Naive thymus-derived CD4-positive, alpha-beta T cell (primary cell): ENCODE measurements at places on chromosomes 16 and 17. TPM values are rescaled to one million over a fixed set of nuclear protein-coding genes. Genes with fewer than 3 reads are reported as not detected.

CLDN7 gene
- total RNA-seq: 0.29 and 0.33 TPM in 2 replicates

- no peaks in the 10 kb centered on the region for H3K27me3 ChIP-seq
- no peak overlapping the region for H3K4me3 ChIP-seq
- no peaks in the 10 kb centered on the region for H3K4me1 ChIP-seq
- no peak for DNase-seq
- no peak overlapping the region for H3K27ac ChIP-seq
These were observed 722.0 kb upstream of the SOX9 start for GRCh38 chr17:71398800-71399219.

SNAI3 gene
- total RNA-seq: 12.0 and 13.0 TPM in 2 replicates

- H3K4me1 ChIP-seq: no peaks in the 10 kb centered on the region
- no peaks in the 10 kb centered on the region for H3K36me3 ChIP-seq
- no peak overlapping the region for H3K27ac ChIP-seq
- no peak overlapping the region for H3K4me3 ChIP-seq
- H3K27me3 ChIP-seq: no peaks in the 10 kb centered on the region
These were observed 25.5 kb downstream of the SERPINF1 start for GRCh38 chr17:1787301-1787902.

DNA sequence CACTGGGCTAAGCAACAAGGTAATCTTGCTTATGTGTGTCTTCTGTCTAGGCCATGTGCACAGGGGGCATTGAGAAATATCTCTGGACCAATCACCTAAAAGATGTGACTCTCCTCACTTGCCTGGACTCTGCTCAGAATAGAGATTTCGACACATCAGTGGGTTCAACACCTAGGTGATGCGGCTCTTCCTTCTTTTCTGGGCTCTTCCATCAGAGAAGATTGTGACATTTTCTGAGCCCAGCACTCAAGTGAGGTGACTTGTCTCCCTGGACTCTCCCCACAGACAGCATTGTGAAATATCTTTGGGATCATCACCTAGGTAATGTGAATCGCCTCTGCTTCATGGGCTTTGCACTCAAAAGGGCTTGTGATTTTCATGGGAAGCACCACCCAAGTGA is 1904.1 kb downstream of the TP53TG3F start:
- H3K4me3 ChIP-seq: no peak overlapping the region
- no peaks in the 10 kb centered on the region for H3K4me1 ChIP-seq
- no peaks in the 10 kb centered on the region for H3K36me3 ChIP-seq

DNA sequence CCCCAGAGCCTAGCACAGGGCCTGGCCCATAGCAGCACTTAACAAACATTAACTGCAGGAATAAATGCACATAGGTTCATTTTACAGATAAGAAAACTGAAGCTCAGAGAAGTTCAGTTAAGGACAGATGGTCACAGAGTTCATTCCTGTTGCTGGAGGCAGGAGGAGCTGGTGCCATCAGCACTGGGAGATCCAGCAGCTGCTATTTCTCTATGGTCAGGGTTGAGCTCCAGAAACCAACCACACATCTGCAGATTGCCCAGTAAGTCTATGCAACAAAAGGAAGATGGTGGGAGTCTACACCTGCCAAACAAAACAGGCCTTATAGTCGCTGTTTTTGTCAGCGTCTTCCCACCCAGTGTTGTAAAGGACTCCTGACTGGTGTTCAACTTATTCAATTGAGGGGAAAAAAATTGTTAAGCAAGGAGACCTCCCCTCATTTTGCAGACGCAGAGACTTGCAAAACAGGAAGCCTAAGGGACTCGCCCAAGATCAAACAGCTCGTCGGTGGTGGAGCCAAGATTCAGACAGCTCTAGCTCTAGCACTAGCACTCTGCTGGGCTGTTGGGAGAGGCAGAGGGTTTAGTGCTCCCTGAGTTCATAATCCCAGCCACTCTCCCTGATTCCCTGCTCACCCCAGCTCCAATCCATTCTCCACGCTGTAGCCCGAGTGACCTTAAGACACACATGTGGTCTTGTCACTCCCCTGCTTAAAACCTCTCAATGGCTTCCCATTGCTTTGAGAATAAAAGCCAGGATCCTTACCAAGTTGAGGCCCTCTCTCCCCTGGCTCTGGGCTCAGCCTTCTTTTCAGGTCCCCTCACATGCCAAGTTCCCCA is 9.0 kb downstream of the NOG start:
- peak overlapping the region; percentile 88 for H3K27ac ChIP-seq
- DNase-seq: peak; percentile 85
- H3K4me1 ChIP-seq: peaks cover 81% of the 10 kb centered on the region
- H3K36me3 ChIP-seq: no peaks in the 10 kb centered on the region
- H3K4me3 ChIP-seq: peak overlapping the region; percentile 21

APOBR gene
- 4.5 TPM for total RNA-seq

CFAP97D1 gene
- not detected for total RNA-seq

OR2C1 gene
- not detected for total RNA-seq

- H3K27me3 ChIP-seq: no peaks in the 10 kb centered on the region
- no peak overlapping the region for H3K27ac ChIP-seq
- DNase-seq: no peak
- no peak overlapping the region for H3K4me3 ChIP-seq
These were observed 233.3 kb downstream of the CHD9NB start for GRCh38 chr16:52819405-52819804.

DNA sequence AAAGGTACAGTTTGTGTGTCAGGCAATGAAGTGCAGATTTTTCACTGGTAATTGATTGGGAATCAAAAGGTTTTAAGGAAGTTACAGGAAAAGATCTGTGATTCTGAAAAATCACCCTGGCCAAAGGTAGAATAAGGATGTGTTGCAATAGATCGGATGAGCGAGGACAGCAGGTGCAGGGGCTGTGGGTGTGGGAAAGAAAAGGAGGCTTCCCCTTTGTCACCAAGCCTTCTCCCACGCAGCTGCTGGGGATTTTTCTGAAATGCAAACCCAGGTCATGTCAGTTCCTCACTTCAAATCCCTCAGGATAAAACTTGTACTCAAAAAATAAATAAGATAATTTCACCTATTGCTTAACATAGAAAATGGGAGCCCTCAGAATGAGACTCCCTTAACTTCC is 47.9 kb upstream of the ARHGAP17 start:
- no peak for DNase-seq
- no peaks in the 10 kb centered on the region for H3K27me3 ChIP-seq
- H3K4me1 ChIP-seq: peaks cover 36% of the 10 kb centered on the region
- H3K36me3 ChIP-seq: no peaks in the 10 kb centered on the region

- H3K36me3 ChIP-seq: no peaks in the 10 kb centered on the region
- H3K4me3 ChIP-seq: no peak overlapping the region
- no peaks in the 10 kb centered on the region for H3K27me3 ChIP-seq
- DNase-seq: no peak
- H3K4me1 ChIP-seq: no peaks in the 10 kb centered on the region
These were observed 13.4 kb downstream of the ST6GALNAC1 start for GRCh38 chr17:76630151-76630550.

FOXC2 gene
- not detected for total RNA-seq

DNA sequence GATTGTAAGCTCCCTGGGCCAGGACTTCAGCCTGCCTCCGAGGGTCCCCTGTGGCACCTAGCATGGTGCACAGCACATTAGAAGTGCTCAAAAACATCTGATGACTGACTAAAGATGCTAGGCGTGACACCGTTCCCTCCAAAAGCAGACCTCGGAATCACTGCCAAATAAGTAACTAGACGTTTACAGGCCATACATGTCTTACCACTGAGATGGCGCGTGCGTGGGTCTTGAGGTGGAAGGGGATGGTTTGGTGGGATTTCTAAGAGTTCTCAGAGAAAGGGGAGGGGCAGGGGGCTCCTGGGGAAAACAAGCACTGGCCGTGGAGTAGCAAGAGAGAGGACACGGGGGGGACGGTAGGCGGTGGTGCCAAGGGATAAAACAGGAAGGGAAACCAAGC is 12.4 kb downstream of the MPO start:
- H3K4me3 ChIP-seq: no peak overlapping the region
- peaks cover 9% of the 10 kb centered on the region for H3K27me3 ChIP-seq
- H3K36me3 ChIP-seq: no peaks in the 10 kb centered on the region
- H3K27ac ChIP-seq: no peak overlapping the region
- no peak for DNase-seq

- H3K27me3 ChIP-seq: no peaks in the 10 kb centered on the region
- H3K36me3 ChIP-seq: no peaks in the 10 kb centered on the region
- DNase-seq: no peak
- H3K4me1 ChIP-seq: no peaks in the 10 kb centered on the region
- no peak overlapping the region for H3K27ac ChIP-seq
- no peak overlapping the region for H3K4me3 ChIP-seq
These were observed 6.8 kb downstream of the SLC6A2 start for GRCh38 chr16:55662644-55663031.

GRCh38 chr17:66584927-66585326 is 250.0 kb upstream of the CACNG5 start:
- H3K4me1 ChIP-seq: no peaks in the 10 kb centered on the region
- H3K27ac ChIP-seq: no peak overlapping the region
- no peaks in the 10 kb centered on the region for H3K36me3 ChIP-seq
- H3K27me3 ChIP-seq: no peaks in the 10 kb centered on the region
- H3K4me3 ChIP-seq: no peak overlapping the region

CTRB1 gene
- total RNA-seq: not detected

DNA sequence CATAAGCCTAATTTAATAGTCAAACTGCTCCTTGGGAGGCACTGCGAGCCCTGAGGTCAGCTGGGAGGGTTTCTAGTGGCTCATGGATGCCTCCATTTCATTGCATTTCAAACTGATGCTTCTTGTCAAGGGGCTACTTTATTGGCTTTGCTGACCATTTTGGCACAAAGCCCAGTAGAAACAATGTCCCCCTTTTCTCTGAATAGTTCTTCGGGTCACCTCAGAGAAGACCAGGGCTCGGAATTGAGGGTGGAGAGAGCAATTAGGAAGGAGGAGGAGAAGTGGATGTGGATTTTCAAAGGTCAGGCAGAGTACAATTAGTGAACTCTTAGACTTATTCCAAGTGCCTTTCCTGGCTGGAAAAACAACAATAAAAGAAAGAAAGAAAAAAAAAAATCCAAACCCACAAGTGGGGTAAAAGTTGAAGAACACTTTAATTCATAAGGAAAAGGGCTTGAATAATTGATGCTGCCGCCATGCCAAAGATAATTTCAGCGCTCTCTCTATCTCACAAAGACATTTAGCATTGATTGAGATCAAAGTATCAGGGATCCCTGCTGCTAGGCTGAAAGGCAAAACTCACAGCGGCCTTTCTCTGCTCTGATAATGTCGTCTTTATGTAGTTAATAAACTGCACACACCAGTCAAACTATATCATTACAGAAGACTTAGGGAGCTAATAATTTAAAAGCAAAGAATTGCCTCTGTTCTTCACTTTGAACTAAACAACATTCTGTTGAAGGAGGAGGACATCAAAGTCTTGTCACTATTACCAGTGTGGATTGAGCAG is 122.7 kb downstream of the RGS9 start:
- H3K27ac ChIP-seq: no peak overlapping the region
- no peaks in the 10 kb centered on the region for H3K36me3 ChIP-seq
- H3K4me3 ChIP-seq: no peak overlapping the region
- H3K4me1 ChIP-seq: peaks cover 11% of the 10 kb centered on the region

CAVIN1 gene
- 1.1 TPM for total RNA-seq

LRRC75A gene
- 3.8 TPM for total RNA-seq

DNA sequence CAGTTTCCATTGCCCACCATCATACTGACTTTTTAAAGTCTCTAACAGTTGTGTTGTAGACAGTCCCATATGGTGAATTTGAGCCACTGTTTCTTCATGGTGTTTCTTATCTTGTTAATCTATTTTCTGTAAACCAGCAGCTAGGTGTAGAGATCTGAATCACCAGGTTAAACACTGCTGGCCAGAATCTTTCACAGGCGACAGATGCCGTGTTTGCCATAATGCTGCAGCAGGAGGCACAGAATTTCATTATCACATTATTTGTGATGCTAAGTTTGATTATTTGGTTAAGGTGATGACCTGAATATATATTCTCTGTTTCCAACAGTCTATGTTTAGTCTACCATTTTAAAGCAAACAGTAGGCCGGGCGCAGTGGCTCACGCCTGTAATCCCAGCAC is 11.5 kb upstream of the CNGB1 start:
- H3K36me3 ChIP-seq: no peaks in the 10 kb centered on the region
- H3K4me3 ChIP-seq: no peak overlapping the region
- no peak overlapping the region for H3K27ac ChIP-seq
- no peak for DNase-seq
- H3K27me3 ChIP-seq: no peaks in the 10 kb centered on the region
- H3K4me1 ChIP-seq: peaks cover 6% of the 10 kb centered on the region

VMO1 gene
- total RNA-seq: not detected

COL1A1 gene
- total RNA-seq: 12.6 TPM

DNA sequence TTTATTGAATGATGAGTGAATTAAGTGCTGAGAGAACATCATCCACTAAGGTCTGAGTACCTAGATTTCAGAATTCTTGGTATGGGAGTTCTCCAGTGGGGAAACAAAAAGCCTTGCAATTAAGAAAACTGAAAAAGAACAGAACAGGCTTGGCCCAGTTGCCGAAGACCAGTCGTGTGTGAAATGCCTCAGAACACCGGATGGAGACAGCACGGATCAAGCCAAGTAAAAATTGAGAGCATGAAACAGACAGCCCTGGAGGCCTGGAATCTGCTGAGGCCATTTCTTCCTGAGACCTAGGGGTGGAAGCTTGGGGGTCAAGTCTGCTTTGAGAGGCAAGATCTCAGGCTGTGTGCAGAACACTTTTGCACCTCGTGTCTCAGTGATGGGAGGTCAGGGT is 43.3 kb downstream of the GRIN2A start:
- no peaks in the 10 kb centered on the region for H3K27me3 ChIP-seq
- no peaks in the 10 kb centered on the region for H3K36me3 ChIP-seq
- H3K27ac ChIP-seq: no peak overlapping the region

DNA sequence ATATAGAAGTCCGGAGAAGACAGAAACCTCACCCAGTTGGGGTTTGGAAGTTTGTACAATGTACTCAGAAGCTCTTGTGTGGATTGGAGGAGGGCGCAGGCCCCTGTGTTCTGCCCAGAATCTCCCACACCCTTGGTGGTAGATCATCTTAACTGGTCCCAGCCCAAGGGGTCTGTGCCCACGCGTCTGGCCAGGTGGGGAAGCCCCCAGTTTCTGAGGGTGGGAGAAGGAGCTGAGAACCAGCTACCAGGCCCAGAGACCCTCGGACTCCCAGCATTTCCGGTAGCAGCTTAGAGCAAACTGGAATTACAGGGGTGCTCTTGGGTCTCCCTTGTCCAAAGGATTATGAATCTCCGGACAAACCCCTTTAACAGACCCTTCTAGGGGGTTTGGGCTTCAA is 2.3 kb upstream of the PPP1R9B start:
- no peak overlapping the region for H3K4me3 ChIP-seq
- no peaks in the 10 kb centered on the region for H3K27me3 ChIP-seq
- H3K27ac ChIP-seq: peak overlapping the region; percentile 74
- H3K4me1 ChIP-seq: peaks cover 26% of the 10 kb centered on the region
- DNase-seq: no peak
- no peaks in the 10 kb centered on the region for H3K36me3 ChIP-seq

KCNJ2 gene
- total RNA-seq: not detected

CRLF3 gene
- total RNA-seq: 127 TPM
